ENCODE measurements at places on chromosomes 16 and 17.

- DNase-seq = no peak
These were observed 232.8 kb downstream of the SEC14L1 start for GRCh38 chr17:77373299-77374169.

DNA sequence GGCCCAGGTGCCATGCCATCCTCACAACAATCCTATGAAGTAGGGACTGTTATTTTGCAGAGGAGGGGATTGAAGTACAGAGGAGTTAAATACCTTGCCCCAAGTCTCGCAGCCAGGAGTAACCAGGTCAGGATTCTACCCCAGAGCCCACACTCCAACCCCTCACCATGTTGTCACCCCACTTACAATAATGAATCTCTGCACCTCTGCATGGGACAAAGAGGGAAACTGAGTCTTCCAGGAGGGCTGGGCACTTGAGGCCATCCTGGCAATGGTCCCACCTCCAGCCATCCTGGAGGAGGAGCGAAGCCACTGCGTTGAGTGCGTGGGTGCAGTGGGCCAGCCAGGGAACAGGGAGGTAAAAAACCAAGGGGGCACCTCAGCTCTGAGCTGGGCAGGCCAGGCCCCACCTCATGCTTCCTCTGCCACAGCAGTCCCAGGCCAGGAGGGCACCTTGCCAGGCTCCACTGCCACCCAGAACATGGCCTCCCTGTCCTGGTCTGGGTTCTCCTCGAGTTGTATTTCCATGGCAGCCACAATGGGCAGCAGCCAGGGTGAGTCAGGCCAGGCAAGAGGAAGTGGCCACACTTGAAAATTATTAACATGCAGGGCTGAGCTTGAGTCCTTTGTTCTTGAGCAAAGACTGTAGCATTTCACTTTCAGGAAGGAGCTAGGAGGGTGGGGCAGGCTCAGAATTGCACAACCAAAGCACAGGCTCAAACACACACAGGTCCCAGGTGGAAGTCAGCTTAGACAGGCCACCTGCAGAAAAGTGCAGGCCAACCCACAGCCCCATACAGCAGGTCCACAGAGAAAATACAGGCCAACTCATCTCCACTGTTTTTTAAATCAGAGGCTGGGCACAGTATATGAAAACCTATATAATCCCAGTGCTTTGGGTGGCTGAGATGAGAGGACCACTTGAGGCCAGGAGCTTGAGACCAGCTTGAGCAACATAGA lies 52.1 kb downstream of the CUEDC1 start:
- DNase-seq = no peak

GRCh38 chr16:2950773-2951172 lies 13.3 kb upstream of the KREMEN2 start:
- DNase-seq = no peak

- DNase-seq = no peak
These were observed 45.5 kb upstream of the RBBP6 start for GRCh38 chr16:24493821-24494220.

DNA sequence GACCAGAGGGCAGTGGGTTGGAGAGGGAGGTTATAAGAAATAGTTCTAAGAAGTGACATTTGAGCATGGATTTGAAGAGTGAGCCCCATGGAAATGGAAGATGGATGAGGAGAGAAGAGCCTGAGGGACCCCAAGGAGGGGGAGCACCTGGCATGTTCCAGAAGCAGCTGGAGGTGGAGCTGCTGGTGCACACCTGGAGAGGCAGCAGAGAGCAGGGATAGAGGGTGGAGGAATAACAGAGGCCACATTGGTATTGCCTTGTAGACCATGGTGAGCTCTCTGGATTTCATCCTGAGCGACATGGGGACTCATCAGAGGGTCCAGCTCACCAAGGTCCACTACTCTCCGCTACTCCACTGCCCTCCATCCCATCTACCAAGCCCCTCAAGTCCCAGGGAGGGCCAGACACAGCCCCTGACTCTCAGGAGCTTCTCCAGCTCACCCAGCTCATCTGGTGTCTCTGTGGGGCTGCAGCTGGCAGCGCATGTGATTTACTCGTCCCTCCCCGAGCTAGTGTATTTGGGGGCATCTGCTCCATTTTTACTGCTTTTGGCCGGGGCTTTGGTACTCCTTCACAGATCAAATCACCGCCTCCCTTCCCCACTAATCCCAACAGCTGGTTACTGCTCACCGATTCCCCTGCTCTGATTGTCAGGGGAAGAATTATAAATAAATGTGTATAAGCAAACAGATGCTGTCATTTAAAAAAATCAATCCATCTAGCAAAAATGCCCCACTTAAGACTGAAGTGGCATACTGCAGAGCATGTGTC lies 22.1 kb upstream of the KDM8 start:
- no peak for DNase-seq

DNA sequence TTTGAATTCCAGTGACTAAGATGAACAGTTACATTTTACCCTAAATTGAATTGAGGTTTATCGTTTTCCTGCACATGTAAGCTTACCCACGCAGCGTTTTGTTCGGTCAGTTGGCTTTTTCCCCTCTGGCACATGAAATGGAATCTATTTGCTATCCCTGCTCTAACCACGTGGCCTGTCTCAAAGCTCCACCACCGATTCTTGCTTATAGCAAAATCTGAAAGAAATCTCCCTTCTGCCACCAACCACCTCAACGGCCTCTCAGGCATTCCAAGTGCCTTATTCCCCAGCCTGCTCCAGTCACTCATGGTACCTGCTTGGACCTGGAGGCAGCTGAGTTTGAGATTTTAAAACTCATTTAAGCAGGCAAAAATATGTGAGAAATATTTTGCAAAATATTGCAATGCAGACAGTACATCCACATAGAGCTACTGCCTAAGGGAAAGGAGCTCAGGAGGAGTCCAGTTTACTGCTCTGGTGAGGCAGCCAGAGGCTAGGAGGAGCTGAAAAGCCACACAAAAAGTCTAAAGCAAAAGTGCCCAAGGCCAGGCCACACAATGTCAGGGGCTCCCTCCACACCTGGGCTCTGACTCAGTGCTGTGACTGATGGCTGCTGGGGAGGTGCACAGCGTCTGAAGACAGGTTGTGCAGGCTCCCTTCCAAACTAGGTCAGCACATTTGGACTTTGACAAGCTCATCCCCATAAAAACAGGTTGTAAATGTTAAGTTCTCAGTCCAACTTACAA lies 26.4 kb downstream of the ARHGAP17 start:
- DNase-seq = no peak

DNA sequence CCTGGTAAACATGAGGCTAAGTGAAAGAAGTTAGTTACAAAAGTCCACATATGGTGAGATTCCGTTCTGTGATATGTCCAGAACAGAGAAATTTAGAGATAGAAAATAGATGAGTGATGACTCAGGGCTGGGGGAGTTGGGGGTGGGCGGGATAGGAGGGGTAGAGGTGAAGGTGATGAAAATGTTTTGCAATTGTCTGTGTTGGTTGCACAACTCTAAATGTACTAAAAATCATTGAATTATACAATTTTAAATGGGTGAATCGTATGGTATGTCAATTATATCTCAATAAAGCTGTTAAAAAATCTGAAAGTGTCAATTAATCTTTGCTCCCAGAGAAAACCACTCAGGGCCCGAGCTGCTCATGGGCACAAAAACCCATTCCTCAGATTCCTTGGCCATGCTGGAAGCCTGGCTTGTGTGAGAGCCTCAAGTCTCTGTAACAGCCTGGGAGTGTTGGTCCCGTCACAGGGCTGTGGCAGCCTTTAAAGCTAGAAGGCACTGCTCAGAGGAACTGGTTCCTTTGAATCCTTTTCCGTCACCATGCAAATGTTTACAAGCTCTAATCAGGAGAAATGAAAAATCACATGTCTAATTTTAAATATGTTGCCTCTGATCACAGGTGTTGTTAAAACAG lies 225.3 kb downstream of the WWOX start:
- no peak for DNase-seq

DNA sequence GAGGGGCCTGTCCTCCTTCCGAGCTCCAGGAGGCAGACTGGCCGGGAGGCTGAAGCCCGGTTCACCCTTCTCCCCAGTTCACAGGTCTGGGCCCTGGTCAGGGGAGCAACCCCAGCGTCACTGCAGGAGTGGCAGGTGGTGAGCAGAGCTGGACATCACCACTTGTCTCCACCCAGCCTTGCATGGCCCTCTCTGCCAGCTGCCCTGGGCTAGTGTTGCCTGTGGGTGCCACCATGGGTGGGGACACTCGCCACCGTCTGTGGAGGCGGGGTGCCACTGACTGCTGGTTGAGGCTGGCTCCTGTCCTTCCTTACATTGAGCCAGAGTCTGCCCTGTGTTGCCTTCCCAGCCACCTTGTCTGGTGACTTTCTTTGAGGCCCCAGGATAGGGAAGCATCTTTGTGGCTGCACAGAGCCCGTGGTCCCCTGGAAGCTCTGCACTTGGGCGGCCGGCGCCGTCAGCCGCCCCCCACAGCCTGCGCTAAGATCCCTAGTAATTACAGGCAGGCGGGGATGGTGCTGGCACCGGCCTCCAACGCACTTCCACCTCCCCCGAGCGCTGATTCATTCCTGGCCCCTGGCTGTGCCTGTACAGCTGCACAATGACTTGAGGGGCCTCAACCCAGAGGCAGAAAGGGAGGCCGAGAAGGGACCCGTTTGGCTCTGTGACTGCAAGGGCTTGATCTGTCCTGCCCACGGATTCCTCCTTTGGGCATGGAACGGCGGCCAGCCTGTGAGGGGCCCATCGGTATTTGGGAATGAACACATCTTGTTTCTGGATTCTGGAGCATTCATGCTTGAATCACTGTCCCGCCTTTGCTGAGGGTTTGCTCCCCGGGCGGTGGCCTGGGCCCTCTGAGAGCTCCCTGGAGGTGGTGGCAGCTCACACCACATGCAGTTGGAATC lies 5.2 kb downstream of the BAIAP2 start:
- no peak for DNase-seq

DNA sequence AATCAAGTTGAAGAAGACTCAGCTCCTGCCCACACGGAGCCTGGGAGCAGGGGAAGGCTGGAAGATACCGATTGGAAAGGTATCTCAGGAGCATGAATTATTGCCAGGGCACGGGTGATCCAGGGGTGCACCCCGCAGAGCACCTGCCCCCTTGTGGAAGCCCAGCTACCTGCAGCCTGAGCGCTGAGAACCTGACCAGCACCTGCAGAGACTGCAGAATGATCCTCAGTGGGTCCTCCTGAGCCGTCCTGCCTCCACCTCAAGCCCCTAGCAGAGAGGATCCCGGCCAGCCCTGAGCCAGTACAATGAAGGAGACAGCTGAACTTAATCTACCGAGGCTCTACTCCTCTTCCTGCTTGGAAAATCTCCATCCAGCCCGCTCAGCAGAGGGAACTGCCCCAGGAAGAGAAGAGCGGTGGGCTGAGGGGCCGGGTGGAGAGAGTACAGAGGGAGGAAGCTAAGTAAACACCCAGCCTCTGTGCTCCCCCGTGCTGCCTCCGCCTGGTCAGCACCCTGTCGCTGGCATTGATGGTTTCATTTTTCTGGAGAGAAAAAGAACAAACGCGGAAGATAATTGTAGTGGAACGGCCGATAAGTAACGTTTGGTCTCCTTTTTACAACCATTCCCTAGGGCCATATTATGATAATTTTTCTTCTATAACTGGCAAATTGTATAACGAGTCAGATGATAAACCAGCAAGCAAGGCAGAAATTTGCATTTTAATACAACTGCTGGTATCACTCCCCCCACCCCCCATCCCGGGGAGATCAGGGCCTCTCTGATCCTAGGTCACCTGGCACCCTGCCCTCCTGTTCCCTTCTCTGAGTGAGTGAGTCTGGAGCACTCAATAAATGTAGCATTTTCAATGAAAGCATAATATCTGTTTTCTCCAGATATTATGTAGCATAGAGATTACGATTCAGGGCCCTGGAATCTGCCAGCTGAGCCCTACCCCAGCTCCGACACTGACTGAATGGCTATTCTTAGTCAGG lies 204.5 kb upstream of the RPL38 start:
- DNase-seq = peak; percentile 27

GRCh38 chr17:82475458-82475857 lies 16.9 kb downstream of the NARF start:
- no peak for DNase-seq

DNA sequence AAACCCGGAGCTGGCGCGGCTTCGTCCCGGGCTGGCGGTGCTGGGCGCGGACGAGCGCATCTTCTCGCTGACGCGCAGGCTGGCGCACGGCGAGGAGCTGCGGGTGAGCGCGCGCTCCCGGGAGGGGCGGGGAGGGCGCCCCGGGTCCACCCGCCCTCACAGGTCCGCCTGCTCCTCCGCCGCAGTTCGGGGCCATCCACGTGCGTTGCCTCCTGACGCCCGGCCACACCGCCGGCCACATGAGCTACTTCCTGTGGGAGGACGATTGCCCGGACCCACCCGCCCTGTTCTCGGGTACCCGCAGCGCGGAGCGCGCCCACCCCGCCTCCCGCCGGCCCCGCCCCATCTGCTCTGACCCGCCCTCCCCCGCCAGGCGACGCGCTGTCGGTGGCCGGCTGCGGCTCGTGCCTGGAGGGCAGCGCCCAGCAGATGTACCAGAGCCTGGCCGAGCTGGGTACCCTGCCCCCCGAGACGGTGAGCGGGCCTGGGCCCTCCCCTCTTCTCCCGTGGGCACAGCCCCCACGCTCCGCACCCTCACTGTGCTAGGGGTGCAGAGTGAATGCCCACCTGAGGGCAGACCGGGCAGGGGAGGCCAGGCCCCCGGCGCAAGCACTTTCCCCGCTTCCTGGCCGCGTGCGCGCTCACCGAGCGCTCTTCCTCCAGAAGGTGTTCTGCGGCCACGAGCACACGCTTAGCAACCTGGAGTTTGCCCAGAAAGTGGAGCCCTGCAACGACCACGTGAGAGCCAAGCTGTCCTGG lies 1.4 kb downstream of the HAGHL start:
- DNase-seq = peak; percentile 30

DNA sequence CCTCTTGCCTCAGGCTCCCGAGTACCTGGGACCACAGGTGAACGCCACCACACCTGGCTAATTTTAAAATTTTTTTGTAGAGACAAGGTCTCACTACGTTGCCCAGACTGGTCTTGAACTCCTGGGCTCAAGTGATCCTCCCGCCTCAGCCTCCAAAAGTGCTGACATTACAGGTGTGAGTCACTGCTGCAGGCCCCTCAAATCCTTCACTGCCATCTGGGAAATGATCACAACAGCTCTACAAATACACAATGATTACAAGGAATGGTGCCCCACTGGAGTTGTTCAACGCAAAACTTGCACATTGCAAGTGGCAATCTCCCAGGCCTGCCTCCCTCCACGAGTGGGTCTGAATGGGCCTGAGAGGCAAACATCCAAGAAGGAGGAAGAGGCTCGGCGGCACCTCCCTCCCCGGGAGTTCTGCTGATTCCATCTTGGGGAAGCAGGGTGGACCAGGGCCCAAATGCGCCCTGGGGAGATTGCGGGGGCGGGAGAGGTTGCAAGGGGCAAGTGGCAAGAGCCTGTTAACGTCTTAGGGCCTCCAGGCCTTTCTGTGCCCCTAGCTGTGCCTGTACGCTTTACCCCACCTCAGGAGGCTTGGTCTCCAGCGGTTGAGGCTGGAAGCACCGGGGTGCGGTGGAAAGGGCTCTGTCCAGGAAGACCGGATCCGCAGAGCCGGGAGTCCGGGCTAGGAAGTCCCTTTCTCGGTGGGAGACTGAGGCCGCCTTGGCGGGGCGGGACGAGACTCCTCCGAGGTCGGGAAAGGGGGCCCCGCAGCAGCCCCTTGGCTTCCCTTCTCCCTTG lies 656 bp upstream of the IGFBP4 start:
- no peak for DNase-seq
